M059J (cell line): ENCODE measurements at places on chromosomes 11 and 22.
A peak's percentile ranks its signal among the peaks of the same experiment; 100 is the strongest.

GRCh38 chr22:33006220-33006954 lies 51.8 kb downstream of the SYN3 start:
- DNase-seq = no peak

DNA sequence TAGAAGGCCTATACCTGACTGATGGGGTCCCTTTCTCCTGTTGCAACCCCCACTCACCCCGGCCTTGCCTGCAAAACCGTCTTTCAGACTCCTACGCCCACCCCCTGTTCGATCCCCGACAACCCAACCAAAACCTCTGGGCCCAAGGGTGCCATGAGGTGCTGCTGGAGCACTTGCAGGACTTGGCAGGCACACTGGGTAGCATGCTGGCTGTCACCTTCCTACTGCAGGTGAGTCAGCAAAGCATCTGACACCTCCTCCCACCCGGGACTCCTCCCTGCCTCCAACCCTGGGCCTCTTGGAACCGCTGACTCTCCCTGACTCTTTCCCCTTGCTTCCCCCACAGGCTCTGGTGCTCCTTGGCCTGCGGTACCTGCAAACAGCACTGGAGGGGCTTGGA lies 1.2 kb downstream of the ROM1 start:
- peak; percentile 60 for DNase-seq

GRCh38 chr11:111845276-111846028 lies 25.9 kb downstream of the ALG9 start:
- DNase-seq = peak; percentile 51

GRCh38 chr11:2548596-2548995 lies 103.8 kb downstream of the KCNQ1 start:
- no peak for DNase-seq

DNA sequence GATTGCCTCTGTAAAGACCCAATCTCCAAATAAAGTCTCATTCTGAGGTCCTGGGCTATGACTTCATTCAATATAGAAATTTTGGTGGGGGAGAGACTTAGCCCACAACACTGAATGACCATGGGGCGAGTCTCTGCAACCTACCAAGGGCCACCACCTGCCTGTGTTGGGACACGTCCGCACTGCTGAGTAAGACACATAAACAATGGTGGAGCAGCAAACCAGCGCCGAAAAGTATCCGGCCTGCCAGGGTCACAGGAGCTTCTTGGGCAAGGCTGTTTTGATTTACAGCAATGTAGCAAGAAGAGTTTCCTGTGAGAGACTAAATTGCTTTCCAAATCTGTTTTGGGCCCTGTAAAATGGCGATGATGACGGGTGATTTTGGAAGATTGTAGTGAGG lies 122.3 kb downstream of the SHANK2 start:
- DNase-seq = peak; percentile 14

- DNase-seq = peak; percentile 52
These were observed 670 bp downstream of the SC5D start for GRCh38 chr11:121293288-121293594.

- no peak for DNase-seq
These were observed 9.8 kb downstream of the ZNF74 start for GRCh38 chr22:20403779-20404140.

- DNase-seq = no peak
These were observed 22.6 kb downstream of the DBX1 start for GRCh38 chr11:20137637-20138036.

- no peak for DNase-seq
These were observed at the start of gene ART1 for GRCh38 chr11:3644817-3645235. TSS of gene ART1 (plus strand) at chr11:3645128. CDS start at chr11:3659214, 14,086 bp downstream.

GRCh38 chr11:103550811-103551210 lies 441.6 kb downstream of the DYNC2H1 start:
- DNase-seq = no peak

DNA sequence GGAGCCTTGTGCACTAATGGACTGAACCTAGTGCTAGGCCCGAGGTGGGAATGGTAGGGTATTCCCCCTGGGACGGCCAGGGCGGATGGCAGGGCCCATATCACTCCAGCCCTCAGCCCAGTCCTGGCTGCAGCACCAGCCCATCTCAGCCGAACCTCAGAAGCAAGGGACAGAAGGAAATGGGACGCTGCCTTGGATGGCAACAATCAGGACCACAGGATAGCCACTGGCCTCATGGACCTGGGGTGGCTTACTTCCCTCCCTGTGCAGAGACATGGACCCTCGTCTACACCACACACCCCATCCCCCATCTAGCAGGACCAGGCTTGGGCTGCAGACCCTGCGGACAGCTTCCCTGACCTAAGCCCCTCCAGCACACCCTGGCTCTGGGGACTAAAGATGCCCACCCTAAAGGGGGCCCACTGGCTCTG lies 24.1 kb downstream of the ARVCF start:
- no peak for DNase-seq

DNA sequence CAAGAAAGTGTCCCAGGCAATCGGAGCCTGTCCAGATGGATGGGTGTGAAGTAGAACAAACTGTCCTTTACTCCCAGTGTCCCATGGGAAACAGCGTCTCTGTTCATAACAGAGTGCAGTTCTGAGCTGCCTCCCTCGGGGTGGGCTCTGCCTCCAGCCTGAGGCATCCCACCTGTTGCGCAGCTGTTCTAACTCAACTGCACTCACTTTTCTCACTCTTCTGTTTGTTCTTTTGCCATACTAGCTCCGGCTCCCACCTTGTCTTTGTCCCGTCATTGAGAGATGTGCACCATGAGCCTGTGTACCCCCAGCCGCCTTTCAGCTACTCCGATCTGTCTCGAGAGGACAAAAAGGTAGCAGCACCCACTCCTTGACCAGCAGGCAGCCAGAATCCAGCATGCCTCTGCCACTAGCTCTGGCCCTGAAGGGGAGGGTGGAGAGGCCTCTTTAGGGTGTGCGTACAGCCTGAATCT lies 20.7 kb upstream of the CDC42EP2 start:
- DNase-seq = no peak

DNA sequence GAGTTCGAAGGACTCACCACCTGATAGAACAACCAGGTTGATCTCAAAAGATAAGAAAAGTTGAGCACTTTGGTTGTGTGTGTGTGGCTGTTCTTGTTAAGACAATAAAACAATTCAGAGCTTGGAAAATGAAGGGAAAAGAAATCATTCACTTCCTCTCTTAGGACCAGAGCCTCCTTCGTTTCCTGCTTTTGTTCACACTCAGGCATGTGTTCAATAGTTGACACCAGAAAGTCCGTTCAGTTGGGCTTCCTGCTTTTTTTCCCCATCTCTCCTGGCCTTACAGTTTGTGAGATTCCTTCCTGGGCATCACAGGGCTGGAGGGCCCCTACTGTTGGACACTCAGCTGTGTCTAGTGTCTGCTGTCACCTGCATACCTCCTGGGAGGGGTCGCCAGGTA lies 48.0 kb downstream of the TSPAN18 start:
- no peak for DNase-seq

DNA sequence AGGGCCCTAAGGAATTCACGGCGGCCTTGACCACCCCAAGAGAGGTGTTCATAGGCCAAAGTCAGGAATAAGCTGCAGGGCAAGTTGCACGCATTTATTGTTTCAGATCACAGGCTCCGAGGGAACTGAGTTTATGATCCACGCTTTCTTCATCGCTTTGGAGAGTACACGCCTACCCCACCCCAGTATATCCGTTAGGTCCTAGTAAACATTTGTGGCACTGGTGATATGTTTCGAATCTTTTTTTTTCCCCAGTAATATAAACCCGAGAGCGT lies 805 bp downstream of the GANAB start:
- DNase-seq = no peak

DNA sequence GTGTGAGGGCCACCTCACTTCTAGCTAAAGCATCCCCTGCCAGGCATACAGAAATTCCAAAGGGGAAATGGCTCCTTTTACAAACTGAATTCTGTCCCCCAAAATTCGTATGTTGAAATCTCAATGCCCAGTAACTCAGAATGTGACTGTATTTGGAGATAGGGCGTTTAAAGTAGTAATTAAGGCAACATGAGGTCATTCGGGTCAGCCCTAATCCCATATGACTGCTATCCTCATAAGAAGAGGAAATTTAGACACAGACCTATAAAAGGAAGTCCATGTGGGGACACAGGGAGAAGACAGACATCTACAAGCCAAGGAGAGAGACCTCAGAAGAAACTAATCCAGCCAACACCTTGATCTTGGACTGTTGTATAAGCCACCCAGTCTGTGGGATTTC lies 119.1 kb downstream of the CHST1 start:
- no peak for DNase-seq

- DNase-seq = peak; percentile 20
These were observed 8.2 kb downstream of the PACSIN2 start for GRCh38 chr22:43006753-43007152.

- no peak for DNase-seq
These were observed 77.2 kb upstream of the PPARA start for GRCh38 chr22:46072981-46073682.

GRCh38 chr11:131767421-131767820 lies 397.0 kb downstream of the NTM start:
- DNase-seq = peak; percentile 61

DNA sequence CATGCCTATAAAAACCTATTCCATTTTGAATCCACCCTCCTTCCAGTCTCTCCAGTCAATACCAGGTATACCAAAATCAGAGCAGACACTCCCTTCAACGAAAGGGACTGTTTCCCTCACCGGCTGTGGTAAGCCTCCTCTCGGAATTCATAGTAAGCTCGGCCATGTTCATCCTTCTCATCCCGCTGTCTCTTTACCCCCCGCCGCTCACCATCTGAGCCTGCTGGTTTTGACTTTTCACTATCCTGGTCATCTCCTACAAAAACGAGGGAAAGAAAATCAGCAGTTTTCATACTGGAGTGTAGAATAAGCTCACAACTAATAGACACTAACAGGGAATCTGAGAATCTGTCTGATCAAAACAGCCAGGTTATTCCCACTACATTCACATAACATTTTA lies 3.1 kb downstream of the HNRNPUL2 start:
- no peak for DNase-seq

DNA sequence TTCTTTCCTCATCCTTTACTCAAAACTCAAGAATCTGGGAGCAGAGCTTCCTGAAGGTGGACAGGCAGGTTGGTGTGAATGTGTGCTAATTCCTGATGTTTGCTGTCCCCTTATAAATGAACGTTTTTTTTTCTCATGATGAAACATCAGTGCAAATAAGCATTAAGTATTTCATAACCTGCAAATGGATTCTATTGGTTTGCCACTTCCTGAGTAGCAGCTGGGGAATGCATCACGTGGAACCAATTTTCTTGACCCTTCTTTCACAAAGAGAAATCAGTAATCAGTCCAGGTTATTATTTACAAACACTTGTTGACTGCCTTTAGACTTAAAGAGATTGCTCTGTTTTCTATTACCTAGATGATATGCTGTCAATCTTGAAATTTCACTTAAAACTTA lies 40.1 kb upstream of the SCN3B start:
- DNase-seq = no peak

GRCh38 chr11:41400819-41401382 lies 58.6 kb downstream of the LRRC4C start:
- DNase-seq = no peak

- DNase-seq = peak; percentile 87
These were observed 98.2 kb upstream of the NNMT start for GRCh38 chr11:114197799-114198500.

DNA sequence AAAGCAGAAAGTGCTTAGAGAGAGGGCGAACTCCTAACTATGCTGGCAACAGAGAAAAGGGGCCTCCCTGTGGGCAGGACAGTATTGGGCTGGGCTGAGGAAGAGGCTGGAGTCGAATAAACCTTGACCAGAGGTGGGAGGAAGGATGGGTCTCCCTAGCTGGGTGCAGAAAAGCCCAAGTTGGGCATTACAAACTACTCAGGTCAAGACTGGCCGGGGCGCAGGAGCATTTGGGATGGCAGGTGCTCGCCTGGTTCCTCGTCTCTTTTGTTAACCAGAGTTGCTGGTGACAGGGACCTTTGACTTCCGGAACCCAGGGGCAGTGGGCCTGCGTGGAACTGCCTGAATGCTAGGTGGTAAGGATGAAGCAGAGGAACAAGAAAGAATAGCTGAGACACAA lies 80.3 kb upstream of the SHISAL1 start:
- no peak for DNase-seq

GRCh38 chr11:126139111-126140091 lies 72.0 kb downstream of the RPUSD4 start:
- peak; percentile 37 for DNase-seq

DNA sequence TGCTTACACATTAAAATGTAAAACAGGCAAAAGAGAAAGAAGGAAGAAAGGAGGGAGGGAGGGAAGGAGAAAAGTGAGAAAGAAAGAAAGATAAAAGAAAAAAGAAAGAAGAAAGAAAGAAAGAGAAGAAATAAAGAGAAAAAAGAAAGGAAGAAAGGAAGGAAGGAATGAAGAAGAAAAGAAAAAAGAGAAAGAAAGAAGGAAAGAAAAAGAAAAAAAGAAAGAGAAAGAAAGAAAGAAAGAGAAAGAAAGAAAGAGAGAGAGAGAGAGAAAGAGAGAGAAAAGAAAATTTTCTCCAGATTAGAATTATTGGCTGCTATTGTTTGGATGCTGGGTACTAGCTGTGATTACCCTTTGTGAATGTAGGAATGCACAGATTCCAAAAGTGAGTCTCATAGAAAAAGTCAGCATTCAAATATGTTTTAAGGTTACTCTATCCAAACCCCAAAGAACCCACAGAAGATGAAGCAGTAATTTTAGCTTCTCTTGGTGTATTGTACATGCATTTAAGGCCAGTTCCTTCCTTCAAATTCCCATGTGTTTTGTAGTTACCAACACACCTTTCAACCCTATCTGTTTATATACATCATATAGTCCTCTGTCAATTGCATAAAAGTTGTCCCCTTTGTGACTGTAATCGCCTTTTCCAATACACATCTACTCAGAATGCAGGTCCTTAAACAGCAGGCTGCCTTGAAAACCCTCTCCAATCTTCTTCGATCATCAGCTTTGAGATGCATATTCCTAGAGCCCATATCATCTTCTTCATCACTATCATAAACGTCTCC lies 789 bp upstream of the FAM111A start:
- DNase-seq = peak; percentile 62
